ENCODE measurements at places on chromosomes 13 and 19.

DNA sequence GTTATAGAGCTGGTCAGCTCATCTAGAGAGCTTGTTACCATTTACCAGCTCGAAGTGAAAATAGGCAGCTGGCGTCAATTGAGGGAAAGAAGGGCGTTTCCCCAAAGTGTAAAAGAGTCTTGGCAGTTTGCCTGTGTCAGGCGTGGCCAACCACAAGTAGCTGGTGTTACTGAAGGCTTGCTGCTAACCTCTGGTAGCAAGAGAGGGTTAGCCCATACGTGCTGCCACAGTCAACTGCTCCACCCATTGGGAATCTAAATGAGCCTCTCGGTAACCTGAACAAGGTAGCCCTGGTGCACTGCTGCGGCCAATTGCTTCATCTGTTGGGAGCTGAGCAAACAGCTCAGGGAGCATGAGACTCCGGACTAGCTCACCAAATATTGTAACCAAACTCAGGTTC lies 314.9 kb upstream of the SLITRK5 start:
- no peak for DNase-seq

- DNase-seq = peak; percentile 90
Measured at GRCh38 chr19:4909897-4910593, 744 bp downstream of the UHRF1 start.

DNA sequence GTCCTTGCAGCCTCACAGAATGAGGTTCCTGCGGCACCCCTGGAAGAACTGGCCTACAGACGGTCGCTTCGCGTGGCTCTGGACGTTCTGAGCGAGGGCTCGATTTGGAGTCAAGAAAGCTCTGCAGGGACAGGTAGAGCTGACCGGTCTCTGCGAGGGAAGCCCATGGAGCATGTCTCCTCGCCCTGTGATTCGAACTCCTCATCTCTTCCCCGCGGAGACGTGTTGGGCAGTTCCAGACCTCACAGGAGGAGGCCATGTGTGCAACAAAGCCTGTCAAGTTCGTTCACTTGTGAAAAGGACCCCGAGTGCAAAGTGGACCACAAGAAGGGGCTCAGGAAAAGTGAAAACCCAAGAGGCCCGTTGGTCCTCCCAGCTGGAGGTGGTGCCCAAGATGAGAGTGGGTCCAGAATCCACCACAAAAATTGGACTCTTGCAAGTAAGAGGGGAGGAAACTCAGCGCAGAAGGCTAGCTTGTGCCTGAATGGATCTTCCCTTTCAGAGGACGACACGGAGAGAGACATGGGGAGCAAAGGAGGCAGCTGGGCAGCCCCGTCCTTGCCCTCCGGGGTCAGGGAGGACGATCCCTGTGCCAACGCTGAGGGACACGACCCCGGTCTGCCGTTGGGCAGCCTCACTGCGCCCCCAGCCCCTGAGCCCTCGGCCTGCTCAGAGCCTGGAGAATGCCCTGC lies 23.4 kb upstream of the NDUFS7 start:
- no peak for DNase-seq

GRCh38 chr19:44611812-44612295 lies 1.5 kb upstream of the IGSF23 start:
- DNase-seq = no peak

DNA sequence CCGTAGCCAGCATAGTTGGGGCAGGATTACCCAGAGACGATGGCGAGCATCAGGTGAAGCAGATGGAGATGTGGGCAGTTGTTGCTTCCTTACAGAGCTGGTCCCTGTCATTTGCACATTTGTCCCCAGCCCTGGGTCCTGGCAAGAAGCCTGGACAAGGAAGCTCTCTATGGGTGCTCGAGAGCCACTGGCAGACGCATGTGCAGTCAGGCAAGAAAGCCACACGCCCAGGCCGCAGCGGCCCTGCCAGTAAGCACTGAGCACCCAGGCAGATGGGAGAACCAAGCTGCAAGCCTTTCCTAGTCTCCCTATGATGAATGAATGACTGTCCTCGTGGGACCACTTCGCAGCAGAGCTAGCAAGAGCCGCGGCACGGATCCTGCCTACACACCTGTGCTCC lies 182.8 kb downstream of the FOXO1 start:
- no peak for DNase-seq

DNA sequence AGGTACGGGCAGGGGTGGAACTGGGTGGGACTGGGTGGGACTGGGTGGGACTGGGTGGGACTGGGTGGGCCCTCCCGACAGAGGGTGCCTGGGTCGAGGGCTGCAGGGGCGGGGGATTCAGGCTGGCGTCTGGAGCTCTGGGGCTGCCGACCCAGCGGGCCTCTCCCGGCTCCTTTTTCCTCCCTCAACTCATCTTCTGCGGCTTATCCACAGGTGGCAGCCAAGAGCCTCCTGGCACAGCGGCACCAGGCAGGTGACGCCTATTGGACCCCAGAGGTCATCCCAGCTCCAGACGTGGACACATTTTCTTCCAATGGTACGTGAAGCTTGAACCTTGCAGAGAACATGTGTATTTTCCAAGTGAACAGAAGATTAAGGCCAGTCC lies 533 bp downstream of the ZNF544 start:
- DNase-seq = no peak

- no peak for DNase-seq
Measured at GRCh38 chr13:23715762-23716235, 145.6 kb downstream of the TNFRSF19 start.

DNA sequence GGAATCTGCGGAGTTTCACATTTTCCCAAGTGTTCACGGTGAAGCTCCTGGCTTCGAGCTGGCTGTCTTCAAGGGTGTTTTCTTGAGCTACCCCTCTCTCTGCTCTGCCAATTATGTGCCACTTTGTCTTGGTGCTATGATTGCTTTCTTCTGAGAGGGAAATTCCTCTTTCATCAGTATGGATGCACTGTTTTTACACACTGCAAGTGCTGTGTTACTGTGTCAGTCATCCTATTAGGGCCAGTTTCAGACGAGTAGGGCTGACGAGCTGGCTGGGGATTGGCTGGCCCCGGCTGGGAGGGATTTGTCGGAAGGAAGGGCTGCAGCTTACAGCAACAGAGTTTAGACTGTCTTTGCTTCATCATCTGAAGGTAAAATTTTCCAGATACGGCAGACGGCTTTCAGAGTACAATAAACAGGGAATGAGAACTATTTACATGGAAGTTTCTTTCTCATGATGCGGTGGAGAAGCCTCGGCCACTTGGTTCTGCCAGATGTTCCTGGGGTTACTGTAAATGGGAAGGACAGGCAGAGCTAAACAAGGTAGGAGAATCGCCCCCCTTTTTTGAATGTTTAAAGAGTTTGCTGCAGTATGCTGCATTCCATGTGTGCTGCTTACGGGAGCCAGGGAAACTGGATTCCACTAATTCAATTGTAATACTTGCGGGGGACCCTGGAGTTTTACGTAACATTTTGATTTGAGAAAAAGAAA lies at the start of gene MBNL2:
TSS of gene MBNL2 (plus strand) at position 345 of the 712 bp plus-strand sequence. CDS start 53,903 bp downstream, outside the sequence.
- peak; percentile 47 for DNase-seq

GRCh38 chr19:10193790-10194499 lies 808 bp downstream of the DNMT1 start:
- DNase-seq = peak; percentile 8

- DNase-seq = no peak
Measured at GRCh38 chr13:30456290-30456689, 9.4 kb downstream of the HMGB1 start.

GRCh38 chr19:42426643-42427042 lies 545 bp downstream of the LIPE start:
- DNase-seq = no peak

- DNase-seq = no peak
Measured at GRCh38 chr13:48302871-48303358, 636 bp upstream of the RB1 start.

- peak; percentile 50 for DNase-seq
Measured at GRCh38 chr19:12668932-12669269, 2.3 kb downstream of the WDR83 start.

GRCh38 chr13:110109140-110109783 lies 197.7 kb downstream of the COL4A1 start:
- no peak for DNase-seq

- DNase-seq = no peak
Measured at GRCh38 chr19:43618921-43619261, 538 bp downstream of the ZNF428 start.

- DNase-seq = no peak
Measured at GRCh38 chr13:79646880-79647279, 165.9 kb downstream of the NDFIP2 start.

DNA sequence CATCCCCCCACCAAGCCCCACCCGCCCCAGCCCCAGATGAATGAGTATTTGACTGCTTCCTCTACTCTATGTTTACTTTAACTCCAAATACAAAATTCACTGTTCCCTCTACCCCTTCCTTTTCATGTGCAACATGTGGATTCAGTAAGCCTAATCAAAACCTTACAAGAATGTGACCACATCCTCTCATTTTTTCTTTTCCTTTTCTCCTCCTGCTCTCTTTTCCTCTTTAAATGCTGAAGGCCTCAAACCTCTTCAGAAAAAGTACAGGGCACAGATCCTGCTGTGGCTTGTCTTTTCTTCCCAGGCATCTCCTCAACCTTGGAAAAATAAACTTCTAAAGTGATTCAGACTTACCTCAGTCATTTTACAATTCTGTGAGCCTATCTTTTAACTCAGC lies 119.0 kb downstream of the MYCBP2 start:
- DNase-seq = no peak

- DNase-seq = no peak
Measured at GRCh38 chr13:106595625-106596024, 27.7 kb upstream of the ARGLU1 start.

DNA sequence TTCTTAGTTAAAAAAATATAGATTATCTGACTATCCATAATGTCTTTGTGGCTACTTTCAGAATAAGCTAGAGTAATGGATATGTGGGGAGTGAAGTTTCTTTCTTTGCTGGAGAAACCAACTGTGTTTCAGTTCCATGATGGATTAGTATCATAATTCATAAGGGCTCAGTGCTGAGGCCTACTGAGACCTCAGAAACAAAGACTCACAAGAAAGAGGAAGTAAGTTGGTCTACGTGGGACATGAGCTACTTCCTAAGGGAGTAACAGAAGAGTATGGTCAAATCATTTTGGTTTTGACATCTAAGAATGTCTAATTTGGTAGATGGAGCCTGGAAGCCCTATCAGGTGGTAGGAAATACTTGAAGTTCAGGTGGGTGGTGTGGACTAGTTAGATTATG lies 99.0 kb upstream of the HTR2A start:
- DNase-seq = no peak

GRCh38 chr13:49303533-49304252 lies 56.0 kb downstream of the CDADC1 start:
- no peak for DNase-seq

- DNase-seq = no peak
Measured at GRCh38 chr13:98275681-98276171, 98.7 kb upstream of the RNF113B start.

Data from stimulated activated CD4-positive, alpha-beta T cell treated with anti-CD3 and anti-CD28 coated beads, TNF-alpha, amount 100 ng/mL, for 4 hours (primary cell).